CD4-positive, alpha-beta T cell (primary cell): ENCODE measurements at places on chromosomes 4 and X.

DNA sequence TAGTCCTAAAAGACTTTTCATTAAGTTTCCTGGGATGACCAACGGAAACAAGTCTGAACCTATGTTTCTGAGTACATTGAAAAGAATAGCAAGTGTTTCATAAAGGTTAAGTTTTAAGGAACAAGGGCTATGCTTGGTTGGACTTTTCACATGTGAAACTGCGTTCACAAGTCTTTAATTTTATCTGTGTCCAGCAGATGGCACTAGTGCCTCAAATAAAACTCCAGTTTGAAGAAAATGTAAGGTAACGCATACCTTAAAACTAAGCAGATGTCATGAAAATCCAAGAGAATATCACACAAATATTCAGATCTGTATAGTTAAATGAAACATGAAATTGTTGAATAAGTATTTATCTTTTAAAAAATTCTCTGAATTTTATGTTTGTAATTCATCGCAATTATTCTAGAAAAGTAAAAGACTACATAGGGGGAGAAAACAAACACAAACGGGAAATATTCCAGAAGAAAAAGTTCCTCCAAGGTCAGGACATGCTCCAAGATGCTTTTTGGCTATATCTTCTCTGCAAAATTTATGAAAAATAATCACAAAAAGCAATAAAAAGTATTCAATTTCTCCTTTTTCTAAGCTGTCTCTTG, 89.6 kb upstream of the MAD2L1 start:
- DNase-seq, result peak; percentile 53

DNA sequence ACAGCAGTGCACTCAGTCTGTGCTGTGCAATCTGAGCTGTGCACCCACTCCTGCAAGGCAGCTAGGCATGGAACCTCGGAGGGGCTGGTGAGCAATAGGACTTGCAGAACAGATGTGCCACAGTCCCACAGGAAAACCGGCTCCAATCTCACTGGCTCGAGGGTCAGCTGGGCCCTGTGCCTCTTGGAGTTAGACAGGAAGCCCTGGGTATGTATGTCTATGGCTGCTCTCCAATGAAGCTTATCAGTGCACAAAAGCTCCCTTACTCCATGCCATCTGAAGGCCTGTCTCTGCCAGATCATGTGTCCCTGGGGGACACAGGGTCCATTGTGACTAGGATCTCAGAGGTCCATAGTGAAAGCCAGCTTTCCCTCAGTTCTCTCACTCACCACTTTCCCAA, 335.8 kb downstream of the SH3BGRL start:
- no peak for DNase-seq

DNA sequence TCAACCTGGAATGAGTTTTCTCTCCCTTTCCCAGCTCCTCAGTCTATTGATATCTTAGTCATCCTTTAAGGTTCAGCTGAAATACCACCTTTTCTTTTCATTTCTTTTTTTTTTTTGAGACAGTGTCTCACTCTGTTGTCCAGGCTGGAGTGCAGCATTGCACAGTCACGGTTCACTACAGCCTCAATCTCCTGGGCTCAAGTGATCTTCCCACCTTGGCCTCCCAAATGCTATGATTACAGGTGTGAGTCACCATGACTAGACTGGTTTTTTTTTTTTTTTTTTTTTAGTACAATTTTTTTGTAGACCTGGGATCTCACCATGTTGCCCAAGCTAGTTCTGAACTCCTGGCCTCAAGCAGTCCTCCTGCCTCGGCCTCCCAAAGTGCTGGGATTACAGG, 28.9 kb downstream of the AFF1 start:
- no peak for DNase-seq

DNA sequence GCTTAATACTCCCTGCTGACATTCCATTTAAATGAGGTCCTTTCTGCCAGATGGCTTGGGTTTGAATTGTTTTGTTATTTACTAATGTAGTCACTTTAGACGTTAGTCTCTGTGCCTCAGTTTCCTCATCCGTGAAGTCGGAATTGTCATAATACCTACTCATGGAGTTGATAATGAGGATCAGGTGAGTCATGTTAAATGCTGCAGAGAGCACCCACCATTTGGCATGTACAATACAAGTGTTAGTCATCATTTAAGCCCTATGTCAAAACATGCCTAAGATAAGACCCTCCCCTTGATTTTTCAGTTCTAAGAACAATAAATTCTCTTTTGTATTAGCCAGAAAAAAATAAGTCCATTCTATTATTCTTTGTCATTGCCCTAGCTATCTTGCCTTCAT, 534.8 kb upstream of the HTR2C start:
- no peak for DNase-seq

GRCh38 chr4:7156761-7157488, 35.4 kb upstream of the SORCS2 start:
- DNase-seq, result no peak

DNA sequence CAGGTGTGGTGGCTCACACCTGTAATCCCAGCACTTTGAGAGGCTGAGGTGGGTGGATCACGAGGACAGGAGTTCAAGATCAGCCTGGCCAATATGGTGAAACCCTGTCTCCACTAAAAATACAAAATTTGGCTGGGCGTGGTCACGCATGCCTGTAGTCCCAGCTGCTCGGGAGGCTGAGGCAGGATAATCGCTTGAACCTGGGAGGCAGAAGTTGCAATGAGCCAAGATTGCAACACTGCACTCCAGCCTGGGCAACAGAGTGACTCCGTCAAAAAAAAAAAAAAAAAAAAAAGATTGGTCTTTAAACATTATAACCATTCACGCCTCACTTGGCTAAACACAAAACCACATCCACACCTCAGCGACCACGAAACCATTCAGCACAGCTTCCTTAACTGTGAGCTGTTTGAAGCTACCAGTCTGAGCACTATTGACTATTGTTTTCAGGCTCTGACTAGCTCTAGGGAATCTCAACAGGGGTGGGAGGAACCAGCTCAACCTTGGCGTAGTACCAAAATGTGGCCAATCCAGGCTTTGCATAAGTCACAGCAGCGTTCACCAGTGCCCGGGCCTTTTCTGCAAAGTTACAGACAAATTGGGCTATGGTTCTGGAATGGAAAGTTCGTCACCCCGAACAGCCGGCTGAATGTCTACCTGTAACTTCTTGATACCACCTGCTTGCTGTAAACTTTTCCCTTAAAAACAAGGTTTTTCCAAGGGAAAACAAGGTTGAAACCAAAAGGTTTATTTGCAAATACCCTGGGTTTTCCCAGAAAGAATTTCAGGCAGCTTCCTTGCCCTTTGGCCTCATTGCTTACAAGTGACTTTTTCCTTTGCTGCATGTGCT, 73.6 kb upstream of the DHX15 start:
- DNase-seq, result no peak

- no peak for DNase-seq
Observed at GRCh38 chrX:115191490-115192243, 2.5 kb downstream of the RBMXL3 start.

DNA sequence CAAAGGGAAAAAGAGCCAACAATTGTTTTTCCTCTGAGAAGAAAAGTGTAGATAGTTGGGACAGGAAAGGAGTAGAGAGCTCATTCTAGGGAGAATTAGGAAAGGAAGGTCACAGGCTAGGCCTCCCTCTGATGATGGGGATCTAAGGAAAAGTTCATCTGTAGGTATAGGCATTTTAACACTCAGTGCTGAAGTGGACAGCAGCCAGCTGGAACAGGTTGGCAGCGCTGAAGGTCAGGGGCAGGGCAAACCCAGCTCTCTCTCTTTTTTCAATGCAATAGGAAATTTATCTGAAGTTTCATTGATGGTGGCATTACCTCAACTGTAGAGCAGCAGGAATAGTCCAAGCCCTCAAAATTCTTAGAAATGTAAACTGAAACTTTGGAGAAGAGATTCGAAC, 98.5 kb upstream of the ETNPPL start:
- DNase-seq, result no peak

DNA sequence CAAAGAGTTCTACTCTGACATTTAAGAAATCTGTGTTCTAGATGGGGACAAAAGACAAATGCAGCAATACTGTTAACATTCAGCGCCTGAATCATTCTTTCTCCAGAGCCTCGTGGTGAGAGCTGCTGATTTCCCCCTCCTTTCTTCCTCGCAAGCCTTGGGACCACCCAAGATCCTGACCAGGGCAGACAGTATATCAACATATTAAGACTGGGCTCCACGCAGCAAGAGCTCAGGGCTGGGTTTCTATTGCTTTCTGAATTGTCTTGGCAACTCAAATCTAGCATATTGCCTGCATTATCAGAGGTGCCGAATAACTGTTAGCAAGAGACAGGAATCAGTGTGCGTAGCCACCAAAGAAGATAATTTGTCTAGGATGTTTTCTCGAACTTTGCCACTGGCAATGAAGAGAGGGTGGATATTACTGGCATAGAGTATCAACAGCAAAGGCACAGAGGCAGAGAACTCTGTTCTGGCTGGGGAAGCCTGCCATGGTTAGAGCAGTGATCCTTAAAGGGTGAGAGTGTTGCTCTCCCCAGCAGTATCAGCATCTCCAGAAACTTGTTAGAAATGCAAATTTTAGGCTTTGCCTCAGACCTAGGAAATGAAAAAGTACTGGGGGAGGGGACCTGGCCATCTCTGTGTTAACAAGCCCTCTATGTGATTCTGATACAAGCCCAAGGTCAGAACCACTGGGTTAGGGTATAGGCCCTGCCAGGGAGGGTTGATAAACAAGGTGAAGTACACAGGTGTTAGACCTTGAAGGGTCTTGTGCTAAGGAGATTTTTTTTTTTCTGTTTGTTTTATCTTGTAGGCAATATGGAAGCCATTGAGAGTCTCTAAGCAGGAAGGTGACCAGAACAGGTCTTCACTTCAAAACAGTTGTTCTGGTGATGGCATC, 46.2 kb upstream of the MID1IP1 start:
- no peak for DNase-seq

- DNase-seq, result no peak
Observed at GRCh38 chrX:38216642-38217041, 4.0 kb downstream of the SRPX start.

GRCh38 chr4:79385641-79386040, 22.4 kb downstream of the GK2 start:
- no peak for DNase-seq

GRCh38 chr4:167176723-167177367, 57.4 kb downstream of the SPOCK3 start:
- no peak for DNase-seq

DNA sequence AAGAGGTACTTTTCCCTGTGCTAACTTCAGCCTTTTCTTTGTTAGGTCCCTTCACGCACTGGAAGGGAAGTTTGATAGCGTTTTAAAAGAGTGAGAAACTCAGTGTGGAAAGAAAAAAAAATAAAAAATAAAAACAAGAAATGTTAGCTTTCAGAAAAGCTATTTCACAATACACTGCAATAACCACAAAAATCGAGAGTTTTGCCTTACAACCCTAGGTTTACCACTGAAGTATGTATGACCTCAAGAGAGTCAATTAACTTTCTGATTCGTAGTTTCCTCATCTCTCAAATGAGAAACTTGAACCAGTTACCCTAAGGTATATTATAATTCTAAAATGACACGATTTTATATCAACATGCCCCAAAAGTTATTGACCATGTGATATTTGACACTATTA, 93.9 kb upstream of the JADE1 start:
- DNase-seq, result no peak

DNA sequence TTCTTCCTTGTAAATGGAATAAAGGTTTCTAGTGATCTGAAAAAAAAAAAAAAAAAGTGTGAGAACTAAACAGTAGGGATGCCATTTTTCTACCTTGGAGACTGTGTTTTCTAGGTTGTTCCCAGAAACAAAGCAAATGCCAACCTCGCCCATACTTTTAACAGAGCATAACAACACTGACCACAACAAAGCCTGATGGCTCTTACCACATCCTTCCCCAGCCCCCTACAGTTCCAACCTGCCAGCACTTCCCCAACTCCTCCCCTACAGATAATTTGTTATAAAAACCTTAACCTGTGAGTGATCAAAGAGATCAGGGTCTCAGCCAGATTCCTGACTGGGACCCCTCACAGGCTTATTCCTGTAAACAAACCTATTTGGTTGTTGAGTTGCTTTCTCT, 940.0 kb downstream of the SH3BGRL start:
- DNase-seq, result peak; percentile 5

DNA sequence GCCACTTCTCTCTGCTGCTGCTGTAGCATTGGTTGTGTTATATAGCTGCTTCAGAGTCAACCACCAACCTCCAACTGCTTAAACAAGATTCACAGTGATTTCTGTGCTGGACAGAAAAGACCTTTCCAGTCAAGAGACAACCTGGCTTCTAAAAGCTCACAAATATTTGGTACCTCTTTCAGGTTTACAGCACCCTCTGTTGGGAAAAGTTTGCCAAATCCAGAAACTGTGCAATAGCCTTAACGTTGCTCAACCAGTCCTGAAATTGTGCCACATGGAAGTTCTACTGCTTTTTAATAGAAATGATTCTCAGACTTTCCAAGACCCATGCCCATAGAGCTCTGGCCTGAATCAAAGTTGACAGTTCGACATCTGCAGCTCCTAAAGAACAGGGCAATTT, 842.1 kb upstream of the HTR2C start:
- DNase-seq, result no peak

DNA sequence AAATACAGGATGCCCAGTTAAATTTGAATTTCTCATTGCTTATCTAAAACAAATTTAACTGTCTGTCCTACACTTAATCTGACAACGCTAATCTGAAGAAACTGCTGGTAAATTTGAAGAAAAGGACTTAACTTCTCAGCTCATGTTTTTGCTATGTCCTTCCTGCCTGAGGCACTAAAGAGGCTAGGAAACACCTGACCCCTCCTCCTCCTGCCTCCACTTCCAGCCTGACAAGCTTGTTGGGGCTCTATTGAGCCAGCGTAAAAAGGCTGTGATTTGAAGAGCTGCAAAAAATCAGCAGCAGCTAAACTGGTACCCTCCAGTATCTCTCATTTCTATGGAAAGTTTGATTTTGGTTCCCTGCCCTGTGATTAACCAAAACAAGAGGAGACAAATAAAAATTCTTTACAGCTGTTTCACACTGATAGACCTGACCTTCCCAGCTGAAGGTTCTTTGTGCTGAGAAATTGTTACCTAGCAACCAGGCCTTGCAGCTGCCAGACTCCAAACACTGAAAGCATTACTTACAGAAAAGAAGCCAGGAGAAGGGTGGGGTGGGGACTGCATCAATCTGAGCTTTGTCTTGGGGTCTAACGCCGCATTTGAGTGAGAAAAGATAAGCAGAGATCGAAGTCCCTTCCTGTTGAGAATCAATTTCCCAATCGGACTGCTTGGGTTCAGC, 35.0 kb downstream of the DCX start:
- DNase-seq, result no peak
